MCF 10A (cell line): ENCODE measurements at places on chromosomes 13 and 19.

DNA sequence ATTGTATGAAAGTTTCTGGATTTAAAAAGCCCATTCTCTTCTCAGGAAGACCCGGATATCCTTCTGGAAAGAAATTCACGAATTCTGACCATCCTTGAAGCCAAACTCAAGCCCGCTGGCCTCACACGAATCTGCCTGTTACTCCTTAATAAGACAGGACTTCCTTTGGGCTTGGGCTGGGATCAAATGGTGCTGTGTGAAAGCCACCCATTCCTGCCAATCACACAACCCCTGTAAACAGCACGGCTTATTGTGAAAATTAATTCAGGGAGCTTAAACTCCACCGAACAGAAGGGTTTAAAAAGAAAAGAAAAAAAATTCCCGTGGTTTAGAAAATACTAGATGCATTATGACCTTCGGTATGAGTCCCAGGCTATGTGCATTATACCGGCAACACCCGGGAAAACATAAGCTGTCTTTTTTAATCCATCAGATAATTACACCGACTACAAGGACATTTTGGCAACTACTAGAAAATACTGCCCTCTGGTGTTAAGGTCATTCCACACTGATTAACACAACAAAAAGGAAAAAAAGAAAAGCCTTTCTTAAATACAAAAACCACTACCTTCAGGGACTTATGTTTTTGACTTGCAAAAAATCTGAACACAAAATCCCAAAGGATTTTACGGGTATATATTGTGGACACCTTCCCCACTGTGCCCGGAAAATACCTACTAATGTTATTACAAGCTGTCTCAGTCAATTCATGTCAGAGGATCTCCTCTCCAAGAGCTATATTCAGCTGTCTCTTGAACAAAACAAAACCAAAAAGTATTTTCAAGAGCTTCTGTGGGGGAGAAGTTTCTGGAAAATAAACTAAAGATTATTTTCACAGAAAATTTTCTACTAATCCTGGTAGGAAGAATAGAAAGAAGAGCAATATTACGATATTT lies 76.0 kb upstream of the LSM14A start:
- no peak overlapping the region for H3K4me3 ChIP-seq
- H3K4me1 ChIP-seq, result no peaks in the 10 kb centered on the region
- H3K27ac ChIP-seq, result no peak overlapping the region

DNA sequence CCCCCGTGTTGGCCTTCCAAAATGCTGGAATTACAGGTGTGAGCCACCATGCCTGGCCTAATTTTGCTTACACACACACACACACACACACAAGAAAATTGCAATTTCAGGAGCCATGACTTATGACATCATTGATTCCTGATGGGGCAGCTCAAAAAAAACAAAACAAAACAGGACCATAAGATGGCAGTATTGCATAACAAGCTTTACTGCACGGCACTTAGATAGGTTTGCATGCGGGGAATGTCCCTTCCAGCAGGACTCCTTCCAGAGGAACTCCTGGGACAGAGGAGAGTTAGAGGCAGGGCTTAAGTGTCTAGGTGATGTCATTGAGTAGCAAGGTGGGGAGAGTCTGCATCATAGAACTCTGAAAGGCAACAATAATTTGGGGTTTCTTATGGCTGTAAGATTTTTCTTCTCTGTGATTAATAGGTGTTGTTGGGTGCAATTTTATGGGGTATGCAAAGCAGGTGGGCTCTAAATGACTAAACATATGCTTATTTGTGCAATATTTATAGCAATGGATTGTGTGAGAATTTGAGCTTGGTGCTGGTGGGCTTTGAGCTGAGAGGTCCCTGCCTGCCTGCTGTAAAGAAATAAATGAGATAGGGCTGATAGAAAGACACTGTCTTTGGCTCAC lies 9.0 kb upstream of the ACSBG2 start:
- no peaks in the 10 kb centered on the region for H3K27me3 ChIP-seq
- DNase-seq, result peak; percentile 81
- no peak overlapping the region for H3K4me3 ChIP-seq

- no peak overlapping the region for H3K4me3 ChIP-seq
- peaks cover 26% of the 10 kb centered on the region for H3K27me3 ChIP-seq
- DNase-seq, result no peak
- H3K27ac ChIP-seq, result no peak overlapping the region
- peaks cover 7% of the 10 kb centered on the region for H3K4me1 ChIP-seq
- H3K36me3 ChIP-seq, result no peaks in the 10 kb centered on the region
Measured at GRCh38 chr13:53050151-53050550, 21.5 kb downstream of the OLFM4 start.

DNA sequence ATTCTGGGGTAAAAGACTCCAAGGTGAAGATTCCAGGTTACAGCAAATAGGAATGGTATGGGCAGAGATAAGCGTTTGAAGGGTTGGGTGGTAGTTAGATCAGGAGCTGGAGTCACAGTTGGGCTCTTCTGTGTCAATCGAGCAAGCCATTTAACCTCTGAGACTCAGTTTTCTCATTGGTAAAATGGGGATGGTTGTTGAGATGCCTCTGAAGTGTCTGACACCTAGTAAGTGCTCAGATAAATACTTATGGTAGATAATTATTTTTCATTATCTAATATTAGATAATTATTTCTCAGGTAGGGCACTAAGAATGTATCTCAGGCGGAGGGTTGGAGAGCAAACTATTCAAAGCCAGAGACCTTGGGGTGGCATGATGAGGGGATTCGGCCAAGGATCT lies 7.8 kb downstream of the LTBP4 start:
- H3K27me3 ChIP-seq, result no peaks in the 10 kb centered on the region
- peak overlapping the region; percentile 74 for H3K4me3 ChIP-seq
- peaks cover 11% of the 10 kb centered on the region for H3K36me3 ChIP-seq

- H3K4me3 ChIP-seq, result no peak overlapping the region
- DNase-seq, result no peak
- peaks cover 8% of the 10 kb centered on the region for H3K4me1 ChIP-seq
- peaks cover 5% of the 10 kb centered on the region for H3K36me3 ChIP-seq
Measured at GRCh38 chr19:947090-947706, 21.4 kb downstream of the ARID3A start.

GRCh38 chr19:48970923-48971395 lies 5.8 kb downstream of the FTL start:
- no peaks in the 10 kb centered on the region for H3K27me3 ChIP-seq
- H3K4me3 ChIP-seq, result no peak overlapping the region
- peaks cover 6% of the 10 kb centered on the region for H3K4me1 ChIP-seq
- peak; percentile 75 for DNase-seq
- no peak overlapping the region for H3K27ac ChIP-seq

DNA sequence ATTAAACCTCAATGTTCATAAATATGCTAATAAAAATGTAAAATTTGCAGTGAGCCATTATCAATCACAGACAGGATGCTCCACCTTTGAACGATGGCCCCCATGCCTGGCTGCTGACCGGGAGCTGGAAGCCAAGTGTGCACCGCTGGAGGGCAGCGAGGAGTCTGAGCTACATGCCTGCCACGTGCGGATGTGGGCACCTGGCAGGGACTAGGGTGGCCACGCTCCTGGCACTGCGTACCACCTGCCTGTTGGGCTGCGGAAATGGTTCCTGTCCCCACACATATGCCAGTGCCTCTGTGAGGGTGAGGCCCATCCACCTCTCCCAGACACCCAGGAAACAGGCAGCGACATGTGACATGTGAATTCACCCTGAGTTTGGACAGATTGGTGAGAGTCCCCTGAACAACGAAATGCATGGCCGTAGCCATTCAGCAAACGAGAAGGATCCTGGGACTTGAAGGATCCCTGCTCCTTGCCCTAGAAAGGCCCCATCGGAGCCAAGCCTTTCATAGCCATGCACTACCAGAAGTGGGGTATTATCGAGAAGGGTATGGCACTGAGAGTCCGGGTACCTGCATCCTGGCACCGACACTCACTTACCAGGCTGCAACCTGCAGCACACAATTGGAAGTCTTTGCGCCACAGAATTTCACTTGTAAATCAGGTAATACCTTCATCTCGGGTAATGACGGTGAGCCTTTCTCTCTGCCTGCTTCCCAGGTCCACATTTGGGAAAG lies 35.8 kb downstream of the TSHZ3 start:
- H3K4me1 ChIP-seq, result no peaks in the 10 kb centered on the region
- H3K36me3 ChIP-seq, result peaks cover 7% of the 10 kb centered on the region
- no peak overlapping the region for H3K27ac ChIP-seq

DNA sequence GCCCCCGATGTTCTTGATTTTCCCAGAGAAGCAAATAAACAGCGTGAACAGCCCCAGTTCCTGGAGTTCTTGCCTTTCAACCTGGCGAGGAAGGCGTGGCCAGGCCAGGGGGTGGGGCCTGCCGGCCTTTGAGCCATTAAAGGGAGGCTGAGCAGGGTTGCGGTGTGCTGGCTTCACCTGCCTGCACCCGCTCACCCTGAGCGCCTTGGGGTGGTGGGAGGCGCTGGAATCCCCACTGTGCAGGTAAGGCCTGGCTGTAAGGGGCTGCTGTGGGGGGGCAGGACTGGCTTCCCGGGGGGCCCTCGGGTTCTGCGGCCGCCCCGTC lies 2.7 kb upstream of the MISP start:
- no peak for DNase-seq
- H3K27me3 ChIP-seq, result no peaks in the 10 kb centered on the region
- peaks cover 7% of the 10 kb centered on the region for H3K36me3 ChIP-seq
- no peak overlapping the region for H3K4me3 ChIP-seq

GRCh38 chr13:32247887-32248286 lies 67.3 kb downstream of the ZAR1L start:
- DNase-seq, result no peak
- no peaks in the 10 kb centered on the region for H3K27me3 ChIP-seq
- H3K36me3 ChIP-seq, result peaks cover 5% of the 10 kb centered on the region
- H3K4me1 ChIP-seq, result peaks cover 8% of the 10 kb centered on the region

DNA sequence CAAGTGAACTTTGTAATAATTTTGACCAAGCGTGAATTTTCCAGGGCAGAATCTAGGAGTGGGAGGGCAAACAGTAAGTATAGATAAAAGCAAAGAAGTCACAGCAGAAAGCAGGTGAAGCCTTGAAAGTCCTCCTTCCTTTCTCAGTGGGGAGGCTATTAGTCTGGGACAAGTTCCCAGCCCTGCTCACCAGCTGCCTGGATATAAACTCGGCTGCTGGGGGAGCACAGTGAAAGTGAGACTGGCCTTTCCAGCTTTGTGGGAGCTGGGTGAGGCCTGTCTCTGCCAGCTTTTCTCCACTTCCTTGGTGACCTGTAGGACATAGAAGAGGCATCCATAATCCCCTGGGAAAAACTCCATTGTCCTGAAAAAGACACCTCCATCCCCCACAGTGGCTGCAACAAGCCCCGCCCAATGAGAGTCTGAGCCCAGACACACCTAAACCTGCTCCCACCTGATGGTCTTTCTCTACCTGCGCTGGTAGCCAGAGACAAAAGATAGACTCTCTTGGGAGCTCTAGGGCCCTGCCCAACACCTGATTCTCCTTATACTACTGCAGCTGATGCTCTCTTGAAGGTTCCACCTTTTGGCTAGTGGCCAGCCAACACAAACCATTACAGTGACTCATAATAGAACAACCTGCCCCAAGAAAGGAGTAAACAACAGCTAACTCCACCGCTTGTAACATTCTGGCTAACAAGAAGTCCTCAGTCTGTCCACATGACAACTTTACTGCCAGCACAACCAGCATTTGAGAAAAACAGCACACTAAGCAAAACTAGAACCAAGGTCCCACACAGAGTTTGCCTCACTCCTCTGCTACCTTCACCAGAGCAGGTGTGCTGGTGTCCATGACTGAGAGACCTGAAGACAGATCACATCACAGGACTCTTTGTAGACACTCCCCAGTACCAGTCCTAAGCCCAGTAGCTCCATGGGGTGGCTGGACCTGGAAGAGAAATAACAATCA lies 252.2 kb upstream of the SLITRK6 start:
- no peak overlapping the region for H3K4me3 ChIP-seq
- peaks cover 12% of the 10 kb centered on the region for H3K4me1 ChIP-seq
- DNase-seq, result peak; percentile 90

GRCh38 chr13:111398715-111399299 lies 78.4 kb downstream of the TEX29 start:
- no peak overlapping the region for H3K27ac ChIP-seq
- no peak overlapping the region for H3K4me3 ChIP-seq
- no peak for DNase-seq
- no peaks in the 10 kb centered on the region for H3K4me1 ChIP-seq
- no peaks in the 10 kb centered on the region for H3K36me3 ChIP-seq
- no peaks in the 10 kb centered on the region for H3K27me3 ChIP-seq

GRCh38 chr19:14979476-14980255 lies at the start of gene SLC1A6:
TSS of gene SLC1A6 (minus strand) at chr19:14979864. CDS start at chr19:14972910, 6,954 bp downstream.
- H3K4me3 ChIP-seq, result no peak within 1 kb of the TSS
- no peak for DNase-seq
- no peak within 1 kb of the TSS for H3K27ac ChIP-seq
- H3K4me1 ChIP-seq, result no peaks in the 10 kb centered on the region
- H3K36me3 ChIP-seq, result no peaks in the 10 kb centered on the region

GRCh38 chr13:99078017-99078771 lies 100.3 kb upstream of the DOCK9 start:
- H3K27me3 ChIP-seq, result no peaks in the 10 kb centered on the region
- no peak overlapping the region for H3K4me3 ChIP-seq
- peaks cover 23% of the 10 kb centered on the region for H3K4me1 ChIP-seq
- no peak for DNase-seq
- H3K27ac ChIP-seq, result no peak overlapping the region
- peaks cover 7% of the 10 kb centered on the region for H3K36me3 ChIP-seq

DNA sequence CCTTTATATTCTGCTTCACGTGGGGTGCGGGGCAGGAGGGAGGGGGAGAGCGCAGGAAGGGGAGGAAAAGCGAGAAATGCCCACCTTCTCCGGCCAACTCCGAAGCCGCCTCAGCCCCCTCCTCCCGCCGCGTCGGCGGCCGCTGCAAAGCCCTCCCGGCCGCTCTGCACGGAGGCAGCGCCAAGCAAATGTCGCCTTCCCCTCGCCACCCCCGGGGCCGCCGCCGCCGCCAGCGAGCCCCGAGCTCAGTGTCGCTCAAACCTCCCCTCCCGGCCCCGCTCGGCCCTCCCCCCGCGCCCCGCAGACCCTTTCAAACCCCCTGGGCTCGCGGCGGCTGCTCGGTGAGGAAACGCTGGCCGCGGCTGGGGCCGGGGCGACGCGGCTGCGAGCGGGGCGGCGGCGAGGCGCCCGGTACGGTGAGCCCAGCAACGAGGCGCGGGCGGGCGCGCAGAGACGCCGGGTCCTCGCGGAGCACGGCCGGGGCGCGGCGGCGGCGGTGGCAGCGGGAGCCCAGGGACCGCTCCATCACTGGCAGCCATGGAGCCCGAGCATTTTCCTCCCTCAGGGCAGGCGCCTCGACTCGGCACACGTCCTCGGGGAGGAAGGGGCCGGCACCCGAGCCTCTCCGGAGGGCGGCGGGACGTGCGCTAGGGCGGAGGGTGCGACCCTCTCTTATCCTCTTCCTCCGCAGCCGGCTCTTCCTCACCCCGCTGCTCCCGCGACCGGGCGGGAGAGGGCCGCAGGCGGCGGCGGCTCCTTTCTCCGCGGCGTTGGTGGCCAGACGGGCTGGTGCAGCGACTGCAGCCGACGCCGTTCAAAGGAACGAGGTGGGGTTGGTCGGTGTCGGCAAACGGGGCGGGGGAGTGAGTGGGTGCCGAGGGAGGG lies 463 bp upstream of the TSC22D1 start:
- DNase-seq, result peak; percentile 8
- H3K4me3 ChIP-seq, result peak overlapping the region; percentile 88
- peaks cover 7% of the 10 kb centered on the region for H3K36me3 ChIP-seq
- peak overlapping the region; percentile 89 for H3K27ac ChIP-seq
